Activated CD4-positive, alpha-beta T cell treated with anti-CD3 and anti-CD28 coated beads, Interleukin-2, amount 50 U/mL, for 4 hours (primary cell): ENCODE measurements at places on chromosomes 16 and 17.

GRCh38 chr17:81676906-81677305 is 6.7 kb downstream of the ARL16 start:
- DNase-seq: no peak

- no peak for DNase-seq
Observed at GRCh38 chr16:15652293-15653001, 2.4 kb downstream of the NDE1 start.

GRCh38 chr17:81393684-81394376 is 1.4 kb upstream of the BAHCC1 start:
- no peak for DNase-seq

DNA sequence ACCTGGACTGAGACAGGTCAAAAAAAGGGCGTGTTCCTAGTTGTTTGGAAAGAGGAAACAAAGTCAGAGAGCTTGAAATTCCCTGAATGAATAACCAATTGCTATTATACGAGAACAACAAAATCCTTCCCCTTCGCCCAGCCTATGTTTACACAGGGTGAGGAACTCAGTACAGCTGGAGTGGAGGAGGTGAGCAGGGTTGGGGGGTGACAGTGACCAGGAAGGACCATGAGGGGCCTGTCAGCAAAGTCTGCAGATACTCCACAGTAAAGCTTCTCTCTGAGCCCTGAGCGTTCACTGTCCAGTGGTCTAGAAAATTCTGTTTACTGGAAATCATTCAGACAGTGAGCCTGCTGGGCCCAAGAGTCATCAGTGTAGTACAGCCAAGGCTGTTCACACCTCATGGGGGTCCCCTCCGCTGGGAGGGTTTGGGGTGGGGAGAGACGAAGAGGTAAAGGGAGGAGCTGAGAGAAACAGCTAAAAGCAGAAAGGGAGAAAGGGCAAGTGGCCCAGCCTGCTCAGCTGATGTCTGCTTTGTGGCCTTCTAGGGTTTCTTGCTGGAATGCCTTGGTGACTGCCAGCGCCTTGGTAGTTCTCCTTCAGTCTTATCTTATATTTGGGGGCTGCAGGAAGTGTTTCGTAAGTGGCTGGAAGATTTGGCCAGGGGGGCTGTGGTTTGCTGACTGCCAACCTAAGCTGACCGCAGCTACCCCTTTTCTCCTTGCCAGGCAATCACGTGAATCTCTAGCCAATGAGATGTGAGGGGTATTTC is 5.7 kb downstream of the DUSP3 start:
- no peak for DNase-seq

GRCh38 chr16:56825826-56826225 is 39.2 kb upstream of the SLC12A3 start:
- DNase-seq: no peak

GRCh38 chr16:72367851-72368250 is 195.9 kb upstream of the PMFBP1 start:
- DNase-seq: no peak

DNA sequence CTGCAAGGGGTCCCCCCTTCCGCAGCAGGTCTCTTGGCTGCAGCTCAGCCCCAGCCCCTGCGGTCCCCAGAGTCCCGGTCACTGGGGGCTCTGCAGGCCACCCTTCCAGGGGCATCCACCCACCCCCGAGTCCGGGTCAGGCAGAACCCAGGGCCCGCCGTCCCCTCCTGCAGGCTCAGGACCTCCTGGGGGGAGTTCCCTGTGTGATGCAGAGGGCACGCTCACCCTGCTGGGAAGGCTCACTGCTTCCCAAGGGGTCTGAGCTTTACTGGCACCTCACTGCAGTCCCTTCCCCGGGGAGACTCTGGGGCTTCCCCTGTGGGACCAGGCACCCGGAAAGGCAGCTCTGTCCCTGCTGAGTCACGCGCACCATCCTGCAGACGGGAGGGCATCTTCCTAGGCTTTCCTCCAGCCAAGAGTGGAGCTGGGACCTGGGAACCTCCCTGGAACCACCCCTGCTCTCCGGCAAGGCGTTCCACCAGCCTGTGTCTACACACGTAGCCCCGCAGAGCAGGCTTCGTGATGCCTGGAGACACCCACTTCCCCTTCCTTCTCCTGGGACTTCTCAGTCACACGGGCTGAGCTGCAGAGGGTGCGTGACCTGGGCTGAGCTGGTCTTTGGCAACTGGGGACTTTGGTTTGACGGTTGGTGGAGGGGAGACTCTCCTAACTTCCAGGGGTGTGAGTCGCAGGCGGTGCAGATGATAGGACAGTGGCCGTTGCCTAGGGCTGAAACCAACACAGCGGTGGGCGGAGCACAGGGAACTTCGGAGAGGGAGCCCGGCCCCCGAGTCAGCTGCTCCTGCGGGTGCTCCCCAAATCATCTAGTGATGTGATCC is 23.4 kb downstream of the SLC25A10 start:
- no peak for DNase-seq

- no peak for DNase-seq
Observed at GRCh38 chr16:8548166-8548565, 42.1 kb downstream of the TMEM114 start.

DNA sequence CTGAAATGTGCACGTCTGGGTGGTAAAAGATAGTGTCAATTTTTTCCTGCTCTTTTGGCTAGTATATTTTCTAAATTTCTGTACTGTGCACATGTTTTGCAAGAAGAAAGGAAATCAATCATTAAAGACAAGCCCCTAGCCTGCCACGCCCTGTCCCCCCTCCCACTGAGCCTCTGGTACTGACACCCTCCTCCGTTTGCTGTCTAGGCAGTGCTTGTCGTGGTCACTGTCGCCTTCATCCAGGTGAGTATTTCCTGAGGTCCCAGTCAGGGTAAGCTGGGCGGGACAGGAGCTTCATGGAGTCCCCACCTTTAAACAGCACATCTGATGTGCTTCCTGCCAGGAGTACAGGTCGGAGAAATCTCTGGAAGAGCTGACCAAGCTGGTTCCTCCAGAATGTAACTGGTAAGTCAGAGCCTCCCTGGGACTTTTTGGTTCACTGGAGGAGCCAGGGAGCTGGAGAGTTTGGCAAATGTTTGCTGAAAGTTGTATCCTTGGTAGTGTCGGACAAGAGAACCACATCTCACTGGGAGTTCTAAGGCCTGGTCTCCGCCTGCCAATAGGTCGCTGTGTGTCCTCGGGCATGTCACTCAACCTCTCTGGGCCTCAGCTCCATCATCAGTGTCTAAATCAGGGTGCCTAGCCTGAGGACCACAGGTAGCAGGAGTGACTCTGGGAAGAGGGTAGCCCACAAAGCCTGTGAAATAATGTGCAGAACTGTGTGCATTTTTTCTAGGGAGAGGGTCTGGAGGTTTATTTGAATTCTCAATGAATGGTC is 42.2 kb downstream of the ATP2C2 start:
- DNase-seq: no peak

DNA sequence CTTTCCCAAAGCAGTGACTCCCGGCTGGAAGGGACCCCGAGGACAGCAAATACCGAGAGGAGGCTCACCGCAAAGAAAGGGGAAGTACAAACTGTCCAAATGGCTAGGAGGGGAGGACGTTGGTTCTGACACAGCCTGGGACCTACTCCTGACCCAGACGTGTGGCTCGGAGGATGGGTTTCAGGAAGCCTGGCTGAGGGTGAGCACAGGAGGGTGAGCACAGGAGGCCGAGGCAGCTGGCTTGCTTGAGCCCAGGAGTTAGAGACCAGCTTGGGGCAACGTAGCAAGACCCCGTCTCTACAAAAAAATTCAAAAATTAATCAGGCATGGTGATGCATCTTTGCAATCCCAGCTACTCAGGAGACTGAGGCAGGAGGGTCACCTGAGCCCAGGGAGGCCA is 83.2 kb downstream of the C16orf78 start:
- no peak for DNase-seq

DNA sequence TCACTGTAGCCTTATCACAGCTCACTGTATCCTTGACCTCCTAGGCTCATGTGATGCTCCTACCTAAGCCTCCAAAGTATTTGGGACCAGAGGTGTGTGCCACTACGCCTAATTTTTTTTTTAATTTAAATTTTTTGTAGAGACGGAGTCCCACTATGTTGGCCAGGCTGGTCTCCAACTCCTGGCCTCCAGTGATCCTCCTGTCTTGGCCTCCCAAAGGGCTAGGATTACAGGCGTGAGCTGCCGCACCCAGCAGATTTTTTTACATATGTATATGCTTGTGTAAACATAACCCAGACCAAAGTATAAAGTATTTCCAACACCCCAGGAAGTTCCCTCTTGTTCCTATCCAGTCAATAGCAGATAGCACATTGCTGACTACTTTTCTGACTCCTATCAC is 1.7 kb upstream of the PGP start:
- no peak for DNase-seq

- DNase-seq: no peak
Observed at GRCh38 chr16:55272744-55273143, 51.3 kb upstream of the IRX6 start.

- no peak for DNase-seq
Observed at GRCh38 chr16:84629580-84629979, 11.7 kb upstream of the COTL1 start.

GRCh38 chr17:68740555-68741447 is 139.6 kb upstream of the FAM20A start:
- DNase-seq: no peak

- DNase-seq: no peak
Observed at GRCh38 chr17:60398227-60398959, 6.5 kb upstream of the USP32 start.

GRCh38 chr17:72116661-72117521 is 3.9 kb upstream of the SOX9 start:
- DNase-seq: no peak

DNA sequence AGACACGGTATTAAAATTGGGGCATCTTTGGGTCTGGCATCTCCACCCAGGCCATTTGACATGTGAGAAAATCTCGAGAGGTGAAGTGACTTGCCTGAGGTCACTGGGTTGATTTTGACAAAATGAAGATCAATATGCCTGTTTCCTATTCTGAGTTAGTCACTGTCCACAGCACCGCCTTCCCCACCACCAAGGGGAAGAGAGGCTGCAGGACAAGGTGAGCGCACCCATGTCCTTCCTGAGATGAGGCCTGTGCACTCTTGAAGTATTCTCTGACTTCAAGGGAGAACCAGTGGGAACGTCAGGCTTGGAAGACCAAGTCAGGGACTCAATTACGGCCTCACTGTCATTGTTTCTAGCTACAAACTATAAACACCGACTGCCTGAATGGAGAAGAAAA is 49.9 kb upstream of the WSB1 start:
- no peak for DNase-seq

GRCh38 chr17:59684967-59685366 is 22.3 kb downstream of the PTRH2 start:
- no peak for DNase-seq

DNA sequence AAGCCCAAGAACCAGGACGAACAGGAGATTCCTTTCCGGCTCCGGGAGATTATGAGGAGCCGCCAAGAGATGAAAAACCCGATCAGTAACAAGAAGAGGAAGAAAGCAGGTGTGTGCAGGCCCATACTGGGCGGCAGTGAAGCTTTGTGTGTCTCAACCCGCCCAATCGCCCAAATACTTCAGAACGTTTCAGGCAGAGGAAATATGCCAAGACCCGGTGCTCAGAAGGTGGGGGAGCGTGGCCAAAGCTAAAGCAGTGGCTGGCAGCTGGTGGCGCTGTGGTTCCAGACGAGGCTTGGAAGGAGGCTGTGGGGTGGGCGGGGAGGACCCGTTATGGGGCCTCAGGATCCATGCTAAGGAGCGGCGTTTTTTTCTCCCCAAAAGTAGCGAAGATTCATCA is 1.2 kb downstream of the CCDC137 start:
- no peak for DNase-seq

GRCh38 chr17:47159315-47159714 is 29.8 kb downstream of the CDC27 start:
- DNase-seq: no peak

DNA sequence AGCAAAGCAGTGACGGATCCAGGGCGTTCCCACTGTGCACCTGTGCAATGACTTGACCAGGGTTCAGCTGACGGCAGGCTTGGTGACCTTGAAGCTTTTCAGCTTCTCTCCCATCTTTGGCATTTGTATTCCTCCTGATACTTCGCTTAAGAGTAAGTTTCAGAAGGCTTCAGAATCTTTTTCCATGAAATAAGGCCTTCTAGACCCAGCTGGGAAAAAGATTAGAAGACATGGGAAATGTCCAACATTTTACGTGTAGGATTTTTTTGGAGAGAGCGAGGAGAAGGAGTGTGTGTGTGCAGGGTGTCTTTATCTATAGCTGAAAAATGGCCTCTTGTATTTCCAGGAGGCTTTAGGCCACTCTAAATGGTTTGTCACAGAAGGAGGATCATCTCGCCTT is 104.1 kb downstream of the BANP start:
- no peak for DNase-seq
